ENCODE measurements at places on chromosomes 3 and 15. TPM values are rescaled to one million over a fixed set of nuclear protein-coding genes. Genes with fewer than 3 reads are reported as not detected.

DNA sequence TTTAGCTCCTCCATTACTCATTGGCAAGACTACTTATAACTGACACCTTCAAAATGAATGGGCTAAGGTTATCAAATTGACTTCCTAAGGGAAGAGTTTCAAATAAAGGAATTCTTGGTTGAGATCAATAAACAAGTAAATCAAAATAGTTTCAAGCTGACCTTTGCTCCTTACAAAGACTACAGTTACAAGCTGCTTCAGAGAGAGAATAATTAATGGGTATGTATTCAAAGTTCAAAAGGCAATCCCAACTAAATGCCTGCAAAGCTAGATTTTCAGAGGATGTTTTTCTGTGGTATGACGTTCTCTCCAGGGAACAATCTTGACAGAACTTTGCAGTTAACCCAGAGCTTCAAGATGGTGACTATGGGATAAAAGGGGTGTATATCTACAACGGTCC lies 153.7 kb downstream of the SUCLG2 start:
- no peak for DNase-seq

DNA sequence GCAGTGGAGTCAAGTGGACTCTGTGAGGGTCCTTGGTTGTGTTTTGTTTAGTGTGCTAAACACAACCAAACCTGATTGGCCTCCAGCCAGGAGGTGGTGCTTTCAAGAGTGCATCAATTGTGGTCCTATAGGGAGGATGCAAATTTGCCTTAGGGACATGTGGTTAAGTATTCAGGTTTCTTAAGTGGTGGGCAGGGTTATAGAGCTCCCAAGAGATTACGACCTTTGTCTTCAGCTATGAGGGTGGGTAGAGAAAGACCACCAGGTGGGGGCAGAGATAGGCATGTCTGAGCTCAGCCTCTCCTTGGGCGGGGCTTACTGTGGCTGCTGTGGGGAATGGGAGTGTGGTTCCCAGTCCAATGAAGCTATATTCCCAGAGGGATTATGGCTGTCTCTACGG lies 186.6 kb downstream of the SQOR start:
- DNase-seq = no peak

Gene IMPDH2
- total RNA-seq = 268 TPM

DNA sequence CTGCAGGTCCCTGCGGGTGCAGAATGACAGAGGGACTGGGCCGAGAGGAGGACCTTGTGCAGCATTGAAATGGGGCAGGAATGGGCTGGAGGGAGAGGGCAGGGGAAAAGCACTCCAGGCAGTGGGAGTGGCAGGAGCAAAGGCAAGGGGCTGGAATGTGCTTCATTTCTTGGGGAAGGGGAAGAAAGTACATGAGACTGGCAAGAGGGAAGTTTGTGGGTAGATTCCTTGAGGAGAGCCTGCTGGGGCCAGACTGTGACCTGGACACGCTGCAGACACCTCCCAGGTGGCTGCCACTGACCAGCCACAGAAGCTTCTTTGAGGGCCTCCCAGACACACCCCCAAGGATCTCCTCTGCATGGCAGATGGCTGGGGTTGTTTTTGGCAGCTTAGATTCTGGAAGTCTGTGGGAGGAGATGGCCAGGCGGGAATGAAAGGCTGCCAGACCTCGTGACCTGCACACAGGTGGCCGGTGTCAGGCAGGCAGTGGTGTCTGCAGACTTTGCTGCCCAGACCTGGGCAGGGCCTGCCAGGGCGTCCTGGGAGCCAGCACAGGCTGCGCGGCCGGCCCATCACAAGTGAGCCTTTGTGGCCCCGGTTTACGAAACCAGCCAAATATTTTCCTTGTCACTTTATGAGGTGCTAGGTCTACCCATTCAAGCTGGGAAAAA lies 53.1 kb downstream of the SPSB4 start:
- DNase-seq = no peak

- DNase-seq = no peak
These were observed 152.2 kb upstream of the SLC24A5 start for GRCh38 chr15:47968593-47968992.

DNA sequence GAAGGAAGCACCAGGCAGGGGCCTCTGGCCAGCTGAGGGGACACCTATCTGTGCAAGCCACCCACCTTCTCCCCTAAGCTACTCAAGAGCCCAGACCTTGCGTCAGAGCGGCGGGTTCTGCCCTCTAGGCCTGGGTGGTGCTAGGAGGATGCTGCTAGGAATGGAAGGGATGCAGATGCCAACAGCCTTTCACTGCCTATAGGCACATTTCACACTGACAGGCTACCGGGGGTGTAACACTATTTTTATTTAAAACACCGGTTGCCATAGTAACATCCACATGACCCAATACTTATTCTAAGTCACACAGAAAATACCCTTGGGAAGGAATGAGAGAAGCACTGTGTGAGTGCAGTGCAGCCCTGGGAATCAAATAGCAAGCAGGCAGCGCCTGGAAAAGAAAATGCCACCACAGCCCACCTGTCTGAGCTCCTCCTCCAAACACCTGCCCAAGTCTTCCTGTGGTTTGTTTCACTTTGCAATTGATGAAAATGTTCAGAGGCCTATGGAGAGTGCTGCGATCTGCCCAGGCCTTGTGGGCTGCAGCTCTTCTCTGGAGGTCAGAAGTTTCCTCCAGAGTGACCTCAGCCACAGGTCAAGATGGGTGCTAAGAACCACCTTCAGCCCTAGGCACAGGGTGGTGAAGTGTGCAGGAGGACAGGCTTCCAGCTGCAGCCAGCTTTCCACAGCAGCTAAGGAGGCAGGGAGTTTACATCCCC lies 113.5 kb upstream of the TOPAZ1 start:
- no peak for DNase-seq

- DNase-seq = peak; percentile 71
These were observed 23.5 kb downstream of the MYH15 start for GRCh38 chr3:108486941-108487340.
